ENCODE measurements at places on chromosomes 6 and 20.
A peak's percentile ranks its signal among the peaks of the same experiment; 100 is the strongest.

GRCh38 chr6:23775127-23775526 is 350.9 kb upstream of the NRSN1 start:
- DNase-seq, result no peak

DNA sequence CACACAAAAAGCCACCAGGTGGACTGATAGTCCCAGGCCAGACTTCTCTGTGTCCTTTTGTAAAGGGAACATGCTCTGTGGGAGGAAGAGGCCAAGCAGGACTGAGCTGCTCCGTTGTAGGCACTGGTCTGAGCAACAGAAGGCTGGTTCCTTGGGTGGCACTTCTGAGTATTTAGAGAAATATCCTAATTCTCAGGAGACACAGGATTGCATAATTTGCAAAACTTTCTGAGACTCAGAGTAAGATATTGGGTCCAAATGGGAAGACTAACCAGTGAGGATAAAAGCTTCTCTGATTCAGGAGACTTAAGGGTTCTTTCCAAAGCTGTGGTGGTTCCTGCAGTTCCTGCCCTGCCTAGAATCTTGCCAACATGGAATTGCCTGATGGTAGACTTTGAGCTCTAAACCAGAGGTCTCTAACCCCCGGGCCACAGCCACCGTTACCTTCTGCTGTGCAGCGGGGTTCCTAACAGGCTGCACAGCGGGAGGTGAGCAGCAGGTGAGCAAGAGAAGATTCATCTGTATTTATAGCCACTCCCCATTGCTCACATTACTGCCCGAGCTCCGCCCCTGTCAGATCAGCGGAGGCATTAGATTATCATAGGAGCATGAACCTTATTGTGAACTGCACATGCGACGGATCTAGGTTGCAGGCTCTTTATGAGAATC is 107.0 kb downstream of the OLIG3 start:
- DNase-seq, result no peak

DNA sequence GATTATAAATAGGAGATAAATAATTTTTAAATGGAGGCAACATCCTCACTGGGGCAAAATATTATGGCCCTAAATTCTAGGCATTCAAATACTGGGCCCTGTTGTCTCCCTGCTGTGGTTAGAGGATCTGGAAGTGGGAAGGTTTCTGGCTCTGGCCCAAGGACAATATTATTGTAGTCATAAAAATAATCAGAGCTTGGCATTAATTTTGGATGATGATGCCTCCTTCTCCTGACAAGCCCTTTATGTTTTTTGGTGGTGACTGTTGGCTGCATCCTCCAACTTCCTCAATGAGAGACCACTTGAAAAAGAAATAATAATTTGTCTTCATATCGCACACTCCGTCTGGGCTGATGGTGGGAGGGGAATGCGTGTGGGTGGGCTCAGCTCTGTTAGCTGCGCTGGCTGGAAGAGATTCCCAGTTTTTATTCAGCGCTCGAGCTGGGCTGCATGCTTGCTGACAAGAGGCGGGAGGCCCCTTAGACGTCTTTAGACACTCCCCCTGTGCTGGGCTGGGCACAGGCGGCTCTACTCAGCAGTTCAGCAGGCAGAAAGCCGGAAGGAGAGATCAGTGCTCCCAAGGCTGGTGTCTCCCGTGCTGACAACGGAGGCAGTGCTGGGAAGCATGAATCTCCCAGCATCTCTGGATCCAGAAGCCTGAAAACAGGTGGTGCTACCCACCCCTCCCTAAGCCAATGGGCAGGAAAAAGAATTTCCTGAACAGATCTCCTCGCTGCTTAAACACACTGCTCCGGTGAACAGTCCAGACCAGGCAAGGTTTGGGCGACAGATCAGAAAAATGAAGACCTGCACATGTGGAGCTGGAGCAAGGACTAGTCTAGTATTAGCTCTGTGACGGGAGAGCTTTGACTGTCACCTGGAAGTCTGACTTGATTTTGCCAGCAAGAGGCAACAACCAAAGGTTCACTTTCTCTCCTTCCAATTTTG is 97.7 kb downstream of the SYCP2 start:
- peak; percentile 51 for DNase-seq

DNA sequence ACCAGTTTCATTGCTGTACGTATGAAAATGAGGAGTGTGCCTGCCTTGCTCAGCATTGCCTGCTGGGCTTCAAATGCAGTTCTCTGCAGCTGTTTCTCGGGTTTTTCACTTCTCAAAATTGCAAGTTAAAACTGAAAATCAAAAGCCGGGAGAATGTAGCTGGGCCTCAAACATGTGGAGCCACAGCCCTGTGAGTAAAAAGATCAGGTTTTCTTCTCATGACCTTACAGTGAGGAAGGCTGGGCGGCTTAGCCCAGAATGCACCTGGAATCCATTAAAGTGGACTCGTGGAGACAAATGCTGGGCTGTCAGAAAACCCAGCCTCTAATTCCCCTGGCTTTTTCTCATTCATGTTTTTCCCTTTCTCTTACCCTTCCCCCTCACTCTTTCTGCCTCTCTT is 34.4 kb downstream of the DSE start:
- DNase-seq, result peak; percentile 43

- DNase-seq, result no peak
Observed at GRCh38 chr20:10654250-10654610, 19.6 kb downstream of the JAG1 start.

- no peak for DNase-seq
Observed at GRCh38 chr20:9523636-9524035, 9.2 kb downstream of the LAMP5 start.

- DNase-seq, result no peak
Observed at GRCh38 chr6:50211582-50211981, 161.9 kb upstream of the DEFB112 start.

DNA sequence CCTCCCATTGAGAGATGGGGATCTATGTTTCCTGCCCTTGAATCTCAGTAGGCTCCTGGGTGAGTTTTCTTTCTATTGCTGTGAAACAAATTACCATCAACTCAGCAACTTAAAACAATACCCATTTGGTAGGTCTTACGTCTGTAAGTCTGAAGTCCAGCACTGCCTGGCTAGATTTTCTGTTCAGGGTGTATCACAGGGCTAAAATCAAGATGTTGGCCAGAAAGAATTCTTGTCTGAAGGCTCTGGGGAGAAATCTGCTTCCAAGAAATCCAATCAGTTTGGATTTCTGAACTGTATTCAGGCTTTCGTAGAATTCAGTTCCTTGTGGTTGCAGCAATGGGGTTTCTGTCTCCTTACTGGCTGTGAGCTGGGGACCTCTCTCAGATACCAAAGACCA is 99.6 kb upstream of the SLC24A3 start:
- no peak for DNase-seq

GRCh38 chr6:118660218-118660569 is 8.8 kb upstream of the CEP85L start:
- peak; percentile 14 for DNase-seq

GRCh38 chr6:31727717-31728671 is 1.1 kb downstream of the DDAH2 start:
- DNase-seq, result no peak

- no peak for DNase-seq
Observed at GRCh38 chr6:48123601-48124000, 12.6 kb upstream of the PTCHD4 start.

- no peak for DNase-seq
Observed at GRCh38 chr6:34746104-34746846, 11.0 kb upstream of the SNRPC start.

- DNase-seq, result no peak
Observed at GRCh38 chr6:18536591-18537055, 149.5 kb downstream of the RNF144B start.

GRCh38 chr6:24740861-24741260 is 21.9 kb upstream of the C6orf62 start:
- peak; percentile 31 for DNase-seq

- peak; percentile 69 for DNase-seq
Observed at GRCh38 chr6:155382338-155382685, 68.0 kb upstream of the TFB1M start.

GRCh38 chr6:36701401-36701991 is 3.9 kb downstream of the RAB44 start:
- peak; percentile 50 for DNase-seq

GRCh38 chr20:42118409-42119125 is 500.4 kb upstream of the CHD6 start:
- no peak for DNase-seq

- no peak for DNase-seq
Observed at GRCh38 chr6:31568537-31568961, 3.5 kb upstream of the LTA start.

DNA sequence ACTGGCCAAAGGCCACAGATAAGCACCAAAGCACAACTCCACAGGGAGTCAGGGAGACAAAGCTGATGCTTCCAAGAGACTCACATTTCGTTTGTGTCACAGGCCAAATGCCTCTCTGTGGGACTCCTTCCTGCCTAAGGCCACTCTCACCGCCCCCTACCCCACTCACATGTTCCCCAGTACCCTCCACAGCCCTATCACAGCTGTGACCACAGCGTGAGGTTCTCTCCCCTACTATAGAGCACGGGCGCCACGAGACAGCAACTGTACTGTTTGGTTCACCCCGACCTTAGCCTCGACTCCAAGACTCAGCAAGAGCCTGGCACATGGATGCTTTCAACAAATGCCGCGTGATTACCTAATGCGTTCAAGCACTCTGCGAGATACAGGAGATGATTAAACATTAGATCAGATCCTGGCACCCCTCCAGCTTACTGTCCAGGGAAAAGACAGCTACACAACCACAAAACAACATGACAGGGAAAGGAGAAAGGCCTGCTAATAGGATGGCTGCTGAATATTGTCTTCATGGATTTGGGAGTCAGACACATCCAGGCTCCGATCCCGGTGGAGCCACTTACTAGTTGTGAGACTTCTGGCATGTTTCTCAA is 105.5 kb downstream of the AGPAT4 start:
- DNase-seq, result peak; percentile 97

DNA sequence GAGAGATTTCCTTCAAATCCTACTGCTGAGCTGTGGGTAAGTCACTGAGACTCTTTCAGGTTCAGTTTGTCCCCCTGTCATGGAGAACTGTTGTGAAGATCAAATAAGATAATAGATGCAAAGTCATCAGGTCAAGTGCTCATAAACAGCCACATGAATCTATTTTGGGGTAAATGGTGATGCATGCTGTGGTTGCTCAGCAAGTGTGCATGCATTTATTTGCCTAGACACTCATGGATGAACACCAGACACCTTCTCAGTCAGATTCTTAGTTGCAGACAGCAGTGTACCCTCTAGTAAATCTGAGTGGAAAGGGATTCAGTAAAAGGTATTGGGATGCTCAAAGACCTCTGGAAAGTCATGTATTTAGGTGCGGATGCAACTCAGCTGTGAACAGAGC is 168.0 kb upstream of the FOXA2 start:
- no peak for DNase-seq

DNA sequence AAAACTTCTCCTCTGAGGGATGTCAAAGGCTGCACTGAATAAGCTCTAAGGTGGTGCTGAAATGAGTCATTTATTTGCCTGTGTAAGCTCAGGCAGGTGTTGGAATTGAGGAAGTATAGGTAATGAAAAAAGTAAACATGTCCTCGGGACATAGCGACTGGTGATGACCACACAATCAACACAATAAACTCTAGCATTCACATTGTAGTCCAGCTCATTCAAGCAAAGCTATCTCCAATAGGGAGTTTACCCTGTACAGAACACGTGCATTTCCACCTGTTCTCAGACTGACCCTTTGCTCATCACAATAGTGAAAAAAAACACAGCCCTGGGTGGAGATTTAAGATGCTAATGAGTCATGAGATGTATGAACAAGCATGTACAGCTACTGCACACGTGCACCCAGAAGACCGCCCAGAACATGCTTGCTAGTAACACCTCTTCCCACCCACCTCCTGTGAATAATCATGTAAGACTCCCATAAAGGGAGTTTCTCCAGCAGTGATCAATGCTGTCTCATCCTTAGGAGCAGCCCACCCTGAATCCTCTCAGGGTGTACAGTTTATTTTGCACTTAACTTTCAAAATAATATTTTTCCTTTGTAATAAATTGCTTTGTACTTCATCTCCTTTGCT is 33.0 kb upstream of the POU5F1 start:
- peak; percentile 84 for DNase-seq

GRCh38 chr6:97049253-97050011 is 124.9 kb downstream of the KLHL32 start:
- DNase-seq, result no peak

- DNase-seq, result no peak
Observed at GRCh38 chr6:64733433-64733832, 973.6 kb downstream of the EYS start.

GRCh38 chr6:45702849-45703739 is 312.6 kb downstream of the CLIC5 start:
- DNase-seq, result peak; percentile 71

DNA sequence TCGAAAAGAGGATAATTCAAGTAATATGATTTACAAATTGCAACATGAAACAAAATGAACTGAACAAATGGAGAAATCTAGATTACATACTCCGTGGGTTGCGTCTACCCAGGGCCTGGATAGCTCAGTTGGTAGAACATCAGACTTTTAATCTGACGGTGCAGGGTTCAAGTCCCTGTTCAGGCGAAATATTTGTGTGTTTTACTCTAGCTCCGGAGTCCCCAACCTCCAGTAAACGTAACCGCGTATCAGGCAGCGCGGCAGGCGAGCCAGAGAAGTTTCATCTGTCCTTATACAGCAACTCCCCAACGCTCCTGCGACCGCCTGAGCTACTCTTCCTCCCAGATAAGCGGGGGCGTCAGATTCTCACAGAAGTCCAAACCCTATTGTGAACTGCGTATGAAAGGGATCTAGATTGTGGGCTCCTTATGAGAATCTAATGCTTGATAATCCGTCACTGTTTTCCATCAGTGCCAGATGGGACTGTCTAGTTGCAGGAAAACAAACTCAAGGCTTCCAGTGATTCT is 176.1 kb downstream of the TRIM27 start:
- peak; percentile 79 for DNase-seq

GRCh38 chr20:35385733-35386132 is 26.0 kb downstream of the UQCC1 start:
- DNase-seq, result no peak

DNA sequence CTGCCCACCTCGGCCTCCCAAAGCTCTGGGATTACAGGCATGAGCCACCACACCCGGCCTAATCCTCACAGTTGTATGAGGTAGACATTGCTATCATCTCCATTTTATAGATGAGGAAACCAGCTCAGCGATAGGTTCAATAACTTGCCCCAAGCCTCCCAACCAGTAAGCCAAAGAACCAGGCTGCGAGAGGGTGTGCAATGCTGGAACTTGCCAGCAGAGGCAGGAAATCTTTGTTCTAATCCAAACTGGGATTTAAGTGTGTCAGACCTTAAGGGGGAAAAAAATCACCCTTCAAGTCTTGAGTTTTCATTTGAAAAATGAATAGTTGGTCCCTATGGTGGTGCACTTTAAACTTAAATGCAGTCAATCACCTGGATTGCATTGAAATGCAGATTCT is 20.1 kb upstream of the RNGTT start:
- DNase-seq, result peak; percentile 32

Data from EL (cell line).